ENCODE measurements at places on chromosomes 6 and 20.
A peak's percentile ranks its signal among the peaks of the same experiment; 100 is the strongest.

DNA sequence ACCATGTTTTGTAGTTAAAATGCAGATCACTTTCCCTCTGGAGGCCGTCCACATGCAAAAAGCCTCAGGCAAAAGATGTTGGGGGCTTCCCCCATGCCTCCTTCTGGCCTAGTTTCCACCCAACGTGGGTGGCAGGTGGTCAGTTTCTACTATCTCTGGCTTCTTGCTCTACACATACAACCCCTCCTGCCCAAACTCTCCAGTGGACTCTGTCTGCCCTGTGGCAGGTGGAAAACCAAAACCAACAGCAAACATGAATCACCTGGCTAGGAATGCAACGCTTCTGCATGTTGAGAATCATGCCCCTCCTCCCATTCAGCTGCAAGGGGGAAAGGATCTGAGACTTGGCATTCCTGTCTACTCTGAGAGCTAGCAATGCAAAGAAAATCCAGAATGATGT is 94.8 kb downstream of the MBOAT1 start:
- no peak for DNase-seq

- DNase-seq: no peak
These were observed 220.1 kb upstream of the DTNBP1 start for GRCh38 chr6:15882915-15883314.

GRCh38 chr20:5540091-5540490 is 210.1 kb upstream of the SHLD1 start:
- no peak for DNase-seq

DNA sequence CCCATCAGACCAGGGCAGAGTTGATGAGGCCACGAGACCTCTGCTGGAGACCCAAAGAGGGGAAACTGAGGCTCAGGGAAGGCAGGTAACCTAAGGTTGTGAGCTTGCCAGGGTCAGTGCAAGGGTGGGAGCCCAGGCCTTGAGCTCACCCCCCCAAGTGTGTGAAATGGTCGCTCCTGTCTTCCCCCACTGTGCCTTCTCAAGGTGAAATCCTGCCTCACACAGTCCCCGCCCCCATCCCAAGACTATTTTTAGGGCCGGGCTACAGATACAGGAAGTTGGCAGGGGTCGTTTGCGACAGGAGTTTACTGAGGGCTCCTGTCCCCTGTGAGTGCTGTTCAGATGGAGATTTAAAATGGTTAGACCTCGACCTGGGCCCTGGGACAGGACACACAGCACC is 18.7 kb upstream of the GATA5 start:
- no peak for DNase-seq

DNA sequence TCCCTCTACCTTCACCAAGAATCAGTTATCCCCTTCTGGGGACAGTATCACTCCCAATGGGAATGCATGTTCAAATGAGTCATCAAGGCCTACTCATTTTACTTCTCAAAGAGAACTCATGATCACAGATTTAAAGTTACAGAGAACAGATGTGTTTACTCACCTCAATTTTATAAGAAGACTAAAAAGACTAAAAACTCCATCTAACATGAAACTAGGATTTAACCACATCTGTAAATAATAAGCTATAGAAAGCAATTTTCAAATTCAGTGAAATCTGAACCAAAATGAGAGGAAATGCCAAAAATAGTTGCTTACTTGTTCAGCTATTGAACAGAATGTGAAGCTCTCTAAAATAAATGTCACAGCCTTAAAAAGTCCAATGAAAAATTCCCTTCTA is 300.1 kb upstream of the KCNQ5 start:
- DNase-seq: no peak

- no peak for DNase-seq
These were observed 14.7 kb upstream of the TNFAIP3 start for GRCh38 chr6:137852346-137852745.

GRCh38 chr6:134964451-134965203 is 14.7 kb upstream of the ALDH8A1 start:
- no peak for DNase-seq

DNA sequence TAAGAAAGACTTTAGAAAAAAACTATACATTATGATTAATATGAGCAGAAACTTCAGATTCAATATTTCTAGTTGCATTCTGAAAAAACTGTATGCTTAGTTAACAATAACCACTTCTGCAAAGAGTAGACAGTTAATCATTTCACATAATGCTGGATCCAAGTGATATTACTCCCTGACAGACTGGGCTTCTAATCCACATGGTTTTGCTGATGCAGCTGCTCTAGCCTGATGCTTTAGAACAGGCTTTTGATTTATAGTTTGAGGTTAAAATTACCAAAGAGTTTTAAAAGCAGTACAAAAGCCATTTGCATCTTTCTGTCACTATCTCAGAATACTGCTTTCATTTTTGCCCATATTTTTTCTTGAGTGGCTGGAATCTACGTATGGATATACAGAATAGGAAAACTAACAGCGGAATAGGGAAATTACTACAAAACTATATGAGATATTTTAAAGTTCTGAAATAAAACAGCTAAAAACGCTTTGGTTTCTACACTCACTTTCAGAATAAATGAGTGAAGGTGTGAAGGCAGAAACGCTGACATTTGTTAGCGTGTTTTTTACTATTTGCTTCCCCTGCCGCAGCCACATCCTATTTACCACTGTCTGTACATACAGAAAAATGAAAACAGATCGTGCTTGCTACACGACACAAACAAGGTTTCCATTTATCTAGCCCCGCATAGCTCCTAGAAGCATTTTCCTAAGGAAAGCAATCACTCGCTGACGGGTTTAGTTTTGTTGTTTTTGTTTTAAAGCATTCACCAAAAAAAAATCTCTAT is 61.7 kb downstream of the METTL24 start:
- DNase-seq: no peak

DNA sequence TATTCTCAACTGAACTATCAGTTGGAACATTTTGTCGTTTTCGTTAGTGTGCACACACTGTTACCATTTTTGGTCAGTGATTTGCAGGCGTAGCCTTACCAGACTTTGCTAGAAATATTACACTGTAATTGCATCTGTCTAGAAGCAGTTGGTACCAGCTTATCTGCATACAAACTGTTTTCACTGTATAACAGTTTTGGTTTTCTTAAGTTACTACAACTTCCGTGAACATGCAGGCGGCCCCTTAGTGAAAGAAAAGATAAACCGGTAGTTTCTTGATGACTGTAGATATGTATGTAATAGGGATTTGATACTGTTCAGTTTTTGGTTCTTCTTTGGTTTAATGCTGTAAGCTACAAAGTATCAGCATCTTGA is 1.3 kb downstream of the DSTN start:
- no peak for DNase-seq

DNA sequence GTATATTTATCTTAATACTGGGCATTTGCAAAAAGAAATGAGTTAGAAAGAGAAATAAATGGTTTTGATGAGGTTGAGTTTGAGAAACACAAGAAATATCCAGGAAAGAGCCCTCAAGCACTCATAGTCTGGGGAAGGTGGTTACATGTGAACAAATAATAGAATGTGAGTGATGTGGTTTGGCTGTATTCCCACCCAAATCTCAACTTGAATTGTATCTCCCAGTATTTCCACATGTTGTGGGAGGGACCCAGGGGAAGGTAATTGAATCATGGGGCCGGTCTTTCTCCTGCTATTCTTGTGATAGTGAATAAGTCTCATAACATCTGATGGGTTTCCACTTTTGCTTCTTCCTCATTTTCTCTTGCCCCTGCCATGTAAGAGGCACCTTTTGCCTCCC is 334.1 kb downstream of the COL12A1 start:
- DNase-seq: no peak

DNA sequence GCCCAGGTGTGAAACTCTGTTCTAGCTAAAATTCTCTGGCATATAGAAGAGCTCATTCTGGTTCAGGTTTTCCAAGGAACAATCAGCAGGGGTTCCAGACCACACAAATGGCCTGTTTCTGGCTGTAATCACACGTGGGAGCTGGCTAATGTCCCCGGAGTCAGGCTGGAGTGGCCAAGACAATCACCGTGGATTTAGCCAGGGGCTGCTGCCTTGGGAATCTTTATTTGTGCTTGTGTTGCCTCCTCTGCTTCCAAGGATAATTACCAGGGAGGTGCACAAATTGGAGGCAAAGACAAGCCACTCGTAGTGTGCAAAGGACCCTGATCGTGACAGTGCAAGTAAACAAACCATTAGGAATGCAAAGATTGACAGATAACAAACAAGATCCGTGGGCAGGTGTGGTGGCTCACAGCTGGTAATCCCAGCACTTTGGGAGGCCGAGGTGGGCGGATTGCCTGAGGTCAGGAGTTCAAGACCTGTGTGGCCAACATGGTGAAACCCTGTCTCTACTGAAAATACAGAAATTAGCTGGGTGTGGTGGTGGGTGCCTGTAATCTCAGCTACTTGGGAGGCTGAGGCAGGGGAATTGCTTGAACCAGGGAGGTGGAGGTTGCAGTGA is 77.3 kb downstream of the KCNB1 start:
- no peak for DNase-seq

- DNase-seq: no peak
These were observed 70.0 kb downstream of the GFOD1 start for GRCh38 chr6:13417431-13417830.

- DNase-seq: no peak
These were observed 19.0 kb downstream of the MCM8 start for GRCh38 chr20:5969348-5969935.

DNA sequence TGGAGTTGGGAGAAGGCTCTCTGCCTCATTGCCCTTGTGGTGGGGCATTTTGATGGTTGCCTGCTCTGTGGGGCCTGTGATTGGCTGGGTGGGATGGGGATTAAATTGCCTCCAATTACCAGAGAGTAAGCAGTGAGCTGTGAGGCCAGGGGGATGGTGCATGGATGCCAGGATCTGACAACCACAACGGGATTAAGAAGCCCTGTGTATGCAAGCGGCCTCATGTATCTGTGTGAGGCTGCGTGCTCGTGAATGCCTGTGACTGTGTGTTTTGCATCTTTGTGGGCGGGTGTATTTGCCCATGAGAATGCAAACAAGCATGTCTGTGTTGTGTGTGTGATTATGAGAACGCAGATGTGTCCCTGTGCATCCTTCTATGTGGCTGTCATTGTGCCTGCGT is 46.1 kb downstream of the CD40 start:
- no peak for DNase-seq

DNA sequence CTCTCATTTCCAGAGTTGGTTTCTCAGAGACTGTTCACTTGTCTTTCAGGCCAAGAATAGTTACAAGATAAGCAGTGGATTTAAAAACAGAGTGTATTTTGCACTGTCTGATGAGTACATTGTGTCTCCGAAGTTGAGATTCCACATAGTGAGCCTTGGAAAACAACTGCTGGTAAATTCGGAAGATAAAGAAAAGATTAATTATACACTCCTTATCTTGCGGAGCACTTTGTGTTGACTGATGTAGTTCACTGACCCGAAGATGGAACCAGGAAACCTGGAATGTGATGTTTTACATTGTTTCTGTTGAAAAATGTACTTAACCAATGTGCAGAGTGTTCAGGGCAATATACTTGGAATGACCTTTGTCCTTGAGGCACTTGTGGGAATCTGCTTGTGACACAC is 51.0 kb downstream of the ANKS1A start:
- DNase-seq: no peak

GRCh38 chr20:10935658-10936402 is 262.0 kb upstream of the JAG1 start:
- DNase-seq: no peak

GRCh38 chr6:73675466-73676098 is 20.4 kb upstream of the CD109 start:
- DNase-seq: peak; percentile 85

- DNase-seq: no peak
These were observed 46.7 kb downstream of the TBC1D7 start for GRCh38 chr6:13281686-13282085.

- DNase-seq: no peak
These were observed 258.7 kb downstream of the TAF4 start for GRCh38 chr20:61806995-61807394.

DNA sequence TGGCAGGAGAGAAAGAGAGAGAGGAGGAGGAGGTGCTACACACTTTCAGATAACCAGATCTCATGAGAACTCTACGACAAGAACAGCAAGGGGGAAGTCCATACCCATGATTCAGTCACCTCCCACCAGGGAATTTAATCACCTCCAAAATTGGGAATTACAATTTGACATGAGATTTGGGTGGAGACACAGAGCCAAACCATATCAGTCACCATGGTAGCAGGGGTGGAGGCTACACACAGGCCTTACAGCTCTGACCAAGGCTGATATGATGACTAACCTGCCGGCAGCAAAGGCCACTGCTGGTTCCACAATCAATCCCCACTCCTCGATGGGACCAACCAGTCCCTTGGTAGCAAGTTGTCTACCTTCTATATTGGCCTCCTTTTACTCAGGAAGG is 13.6 kb upstream of the RBM24 start:
- DNase-seq: no peak

DNA sequence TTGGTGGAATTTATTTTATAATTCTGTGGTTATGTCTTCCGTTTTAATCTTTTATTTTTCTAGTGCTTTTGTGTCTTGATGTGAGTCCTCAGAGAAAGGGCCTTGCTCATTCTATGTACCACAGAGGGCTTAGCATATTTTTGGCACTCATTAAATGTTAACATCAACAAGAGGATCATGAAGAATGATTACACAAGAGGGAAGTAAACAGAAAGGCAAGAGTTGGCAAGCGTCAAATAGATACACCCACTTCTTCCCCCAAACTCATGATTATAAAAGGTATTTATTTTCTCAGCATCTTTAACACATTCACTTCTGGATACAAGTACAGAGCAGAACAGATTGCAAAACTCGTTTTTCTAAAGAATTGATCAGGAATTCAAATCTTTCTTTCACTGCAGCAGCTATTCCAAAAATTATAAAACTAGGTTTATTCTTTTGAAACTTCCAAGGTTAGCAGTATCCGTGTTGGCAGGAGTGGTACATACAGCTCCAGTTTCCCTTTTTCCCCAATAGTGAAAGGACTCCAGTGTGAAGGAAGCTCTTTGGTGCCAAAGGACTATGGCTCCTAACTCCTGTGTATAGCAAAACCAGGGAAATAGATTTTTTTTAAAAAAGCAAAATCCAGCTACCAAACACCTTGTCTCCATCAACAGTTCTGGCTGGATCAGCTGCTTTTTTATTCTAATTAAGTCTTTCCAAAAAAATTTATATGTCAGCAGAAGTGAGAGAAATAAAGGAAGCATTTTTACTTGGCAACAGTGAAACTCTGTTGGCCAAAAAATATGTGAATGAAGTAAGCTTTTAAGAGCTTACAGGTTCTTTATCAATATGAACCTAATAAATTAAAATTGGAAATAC is 221.9 kb downstream of the ADGRG6 start:
- no peak for DNase-seq

DNA sequence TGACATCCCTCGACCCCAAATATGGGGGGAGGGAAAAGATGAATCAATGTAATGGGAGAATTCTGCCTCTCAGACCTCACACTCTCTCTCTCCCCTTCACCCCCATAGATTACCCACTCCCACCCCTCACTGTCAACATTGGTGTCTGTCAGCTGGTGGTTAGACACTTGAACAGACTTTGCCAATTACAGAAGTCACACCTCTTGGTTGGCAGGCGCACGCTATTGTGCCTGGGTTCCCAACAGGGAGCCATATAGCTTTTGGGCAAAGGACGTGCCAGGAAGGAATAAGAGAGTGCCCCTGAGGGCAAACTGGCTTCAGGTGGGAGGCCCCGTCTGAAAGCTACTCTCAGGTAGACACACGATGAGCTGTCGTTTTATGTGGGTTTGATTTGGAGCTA is 54.1 kb upstream of the FYN start:
- no peak for DNase-seq

- no peak for DNase-seq
These were observed 32.3 kb upstream of the SLC23A2 start for GRCh38 chr20:5033566-5033965.
